ENCODE measurements at places on chromosomes 5 and 9.

DNA sequence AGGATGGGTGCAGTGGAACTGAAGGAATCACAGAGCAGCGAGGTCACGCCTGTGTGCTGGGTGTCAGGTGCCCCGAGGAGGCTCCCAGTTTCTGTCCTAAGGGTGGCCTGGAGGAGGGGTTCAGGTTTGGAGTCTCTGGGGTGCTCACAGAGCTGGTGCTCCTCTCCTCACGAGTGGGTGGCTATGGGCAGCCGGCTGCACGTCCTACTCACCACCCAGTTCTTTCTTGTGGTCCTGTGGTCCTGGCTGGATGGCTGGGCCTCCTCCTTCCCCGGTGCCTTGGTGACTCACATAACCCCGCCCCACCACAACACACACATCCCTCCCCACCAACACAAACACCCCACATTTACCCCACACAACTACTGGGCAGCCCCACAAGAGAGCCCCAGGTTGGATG is 9.9 kb upstream of the PTGS1 start:
- DNase-seq: no peak

DNA sequence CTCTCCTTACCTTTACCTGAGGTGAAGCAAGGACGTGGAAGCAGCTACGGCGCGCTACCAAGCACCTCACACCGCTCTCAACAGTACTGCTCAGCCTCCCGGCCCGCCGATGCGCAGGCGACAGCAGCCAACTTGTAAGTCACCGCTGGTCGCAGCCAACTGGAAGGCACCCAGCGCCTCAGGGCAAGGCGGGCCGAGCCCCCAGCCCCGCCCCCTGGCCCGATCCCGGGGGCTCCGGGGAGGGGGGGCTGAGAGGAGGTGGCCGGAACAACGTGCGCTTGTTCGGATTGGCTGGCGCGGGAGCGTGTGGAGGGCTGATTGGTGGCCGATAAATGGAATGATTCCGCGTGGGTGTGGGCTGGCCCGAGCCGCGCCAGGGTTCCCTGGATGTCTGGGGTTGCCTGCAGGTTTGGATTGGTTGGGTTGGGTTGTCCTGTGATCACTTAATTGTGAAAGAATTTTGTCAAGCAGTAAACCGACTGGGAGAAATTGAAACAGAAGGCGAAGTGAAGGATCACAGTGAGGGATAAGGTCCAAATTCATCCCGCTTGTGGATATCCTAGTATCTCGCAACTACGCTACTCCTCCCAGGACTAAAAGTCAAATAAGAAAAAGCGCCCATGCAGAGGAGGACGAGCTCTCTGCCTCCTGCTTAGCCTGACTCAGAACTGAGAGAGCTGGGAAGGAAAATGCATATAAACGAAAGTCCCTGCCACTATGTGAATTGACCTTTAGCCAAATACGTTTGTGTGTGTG is at the start of gene STARD4:
STARD4 (minus strand) TSS at position 161 of the 756 bp plus-strand sequence. CDS start 5,102 bp downstream, outside the sequence.
- peak; percentile 42 for DNase-seq

GRCh38 chr5:179409806-179410205 is 64.5 kb upstream of the ADAMTS2 start:
- DNase-seq: no peak

- DNase-seq: no peak
These were observed 135.3 kb downstream of the CEP120 start for GRCh38 chr5:123287881-123288280.

- DNase-seq: no peak
These were observed 115.8 kb upstream of the MAP3K1 start for GRCh38 chr5:56699538-56699937.

DNA sequence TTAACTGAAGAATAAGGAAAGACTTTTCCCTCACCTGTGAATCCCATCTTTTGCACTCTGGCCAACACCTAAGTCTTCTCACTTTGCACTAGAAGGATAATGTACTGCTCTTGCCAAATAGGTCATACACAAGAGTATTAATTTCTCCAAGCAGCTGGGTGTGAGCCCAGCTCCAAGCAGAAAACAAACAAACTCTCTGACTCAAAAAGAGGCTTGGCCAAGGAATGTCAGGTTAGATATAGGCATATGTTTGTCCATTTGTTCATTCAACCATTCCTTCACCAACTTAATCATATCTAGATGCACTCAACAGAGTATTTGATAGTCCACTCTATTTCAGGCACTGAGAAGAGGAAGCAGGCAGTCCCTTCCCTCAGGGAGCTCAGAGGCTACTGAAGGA is 84.4 kb downstream of the HTR4 start:
- DNase-seq: no peak

- no peak for DNase-seq
These were observed 4.6 kb downstream of the ARL15 start for GRCh38 chr5:54305737-54306136.

GRCh38 chr5:157109744-157110143 is 900 bp upstream of the HAVCR2 start:
- no peak for DNase-seq

- no peak for DNase-seq
These were observed 16.7 kb upstream of the SLCO4C1 start for GRCh38 chr5:102312586-102313370.

DNA sequence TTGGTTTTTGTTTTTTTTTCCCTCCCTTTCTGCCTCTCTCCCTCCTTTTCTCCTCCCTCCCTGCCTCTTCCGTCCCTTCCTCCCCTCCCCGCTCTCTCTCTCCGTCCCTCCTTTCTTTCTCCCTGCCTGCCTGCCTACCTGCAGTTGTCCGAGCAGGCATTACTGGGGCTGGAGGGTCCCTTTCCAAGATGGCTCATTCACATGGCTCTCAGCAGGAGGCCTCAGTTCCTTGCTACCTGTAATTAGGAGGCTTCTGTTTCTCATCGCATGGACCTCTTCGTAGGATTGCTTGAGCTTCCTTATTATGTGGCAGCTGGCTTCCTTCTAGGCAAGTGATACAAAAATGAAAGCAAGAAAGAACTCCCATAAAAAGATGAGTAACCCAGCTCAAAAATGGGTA is 8.0 kb downstream of the RGS3 start:
- no peak for DNase-seq

GRCh38 chr9:96047741-96048103 is 172.2 kb downstream of the ERCC6L2 start:
- no peak for DNase-seq

- no peak for DNase-seq
These were observed 714 bp downstream of the SEC24A start for GRCh38 chr5:134649163-134649835.

DNA sequence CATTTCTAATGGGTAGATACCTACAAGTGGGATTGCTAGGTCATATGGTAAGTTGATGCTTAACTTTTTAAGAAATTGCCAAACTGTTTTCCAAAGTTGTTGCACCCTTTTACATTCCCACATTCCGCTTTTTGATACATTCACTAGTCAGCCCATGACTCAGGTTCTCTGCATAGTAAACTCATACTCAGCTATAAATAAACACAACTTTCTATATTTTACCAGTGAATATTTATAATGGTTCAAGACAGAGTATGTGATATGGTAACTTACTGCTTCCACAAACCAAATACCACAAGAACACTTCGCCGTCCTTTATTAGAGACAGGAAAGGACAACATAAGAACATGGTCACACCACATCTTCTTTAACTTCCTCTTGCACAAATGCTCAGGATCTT is 54.0 kb downstream of the PLPP1 start:
- no peak for DNase-seq

DNA sequence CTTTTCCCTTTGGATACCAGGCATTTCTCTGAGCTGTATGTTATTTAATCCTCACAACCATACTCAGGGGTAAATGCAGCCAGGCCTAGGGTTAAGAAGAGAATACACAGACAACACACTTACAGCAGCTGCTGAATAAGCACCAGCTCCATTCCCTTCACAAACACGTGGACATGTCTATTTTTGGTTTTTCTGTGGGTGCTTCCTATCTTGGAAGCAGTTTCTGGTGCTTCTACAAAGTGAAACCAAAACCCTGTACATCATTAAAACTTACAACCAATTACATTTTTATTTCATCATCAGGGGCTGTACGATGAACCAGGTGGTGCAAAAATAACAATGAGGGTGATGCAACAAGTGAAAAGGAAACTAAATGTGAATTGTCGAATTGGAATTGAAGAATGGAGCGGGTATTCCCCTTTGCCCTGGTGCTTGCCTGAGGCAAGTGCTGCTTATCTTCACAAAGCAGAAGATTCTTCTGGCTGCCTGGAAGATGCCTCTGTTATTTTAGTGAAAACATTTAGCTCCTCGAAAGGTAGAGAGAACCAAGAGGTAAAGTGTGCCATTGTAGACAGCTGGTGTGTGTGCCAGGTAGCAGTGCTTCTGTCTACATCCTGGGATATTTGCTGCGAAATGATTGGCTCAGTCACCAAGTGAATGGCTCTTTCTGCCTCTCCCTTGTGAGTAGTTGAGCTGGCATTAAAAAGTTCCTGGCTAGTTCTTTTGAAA is 18.6 kb upstream of the IFNB1 start:
- no peak for DNase-seq

DNA sequence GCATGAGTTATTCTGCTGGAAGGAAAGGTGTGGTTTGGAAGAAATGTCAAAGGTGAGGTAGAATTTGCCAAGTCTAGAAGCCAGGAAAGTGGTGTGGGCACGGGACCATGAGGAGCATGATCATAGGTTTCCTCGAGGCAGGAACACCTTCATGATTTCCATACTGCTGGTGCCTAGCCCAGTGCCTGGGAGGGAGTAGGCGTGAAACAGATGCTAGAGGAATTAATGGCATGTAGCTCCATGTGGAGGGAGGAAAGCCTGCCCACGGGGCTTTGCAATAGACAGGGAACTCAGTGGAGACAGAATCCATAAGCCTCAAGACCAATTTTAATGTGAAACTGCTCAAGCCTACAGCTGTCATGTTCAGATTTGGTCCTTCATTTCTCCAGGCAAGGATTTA is 35.1 kb downstream of the TTLL11 start:
- DNase-seq: no peak

GRCh38 chr5:102753889-102754766 is 977 bp upstream of the PAM start:
- no peak for DNase-seq

DNA sequence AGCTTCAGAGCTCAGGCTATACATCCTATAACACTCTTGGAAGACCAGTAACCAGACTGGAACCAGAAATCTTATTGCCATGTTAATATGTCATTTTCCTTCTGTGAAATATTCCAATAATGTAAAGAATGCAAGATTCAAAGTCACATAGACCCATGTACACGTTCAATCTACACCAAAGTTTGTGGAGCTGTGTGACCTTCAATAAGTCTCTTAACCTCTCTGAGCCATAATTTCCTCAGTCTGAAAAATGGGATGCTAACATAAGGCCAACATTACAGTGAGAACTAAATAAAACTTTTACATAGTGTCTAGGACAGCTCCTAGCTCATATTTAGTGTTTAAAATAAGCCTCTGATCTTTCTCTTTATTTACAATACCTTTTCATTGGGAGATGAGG is 70.4 kb downstream of the ARRDC3 start:
- DNase-seq: no peak

GRCh38 chr5:136780518-136780917 is 415.2 kb upstream of the TRPC7 start:
- no peak for DNase-seq

GRCh38 chr5:154654486-154655371 is 100.4 kb upstream of the LARP1 start:
- DNase-seq: no peak

DNA sequence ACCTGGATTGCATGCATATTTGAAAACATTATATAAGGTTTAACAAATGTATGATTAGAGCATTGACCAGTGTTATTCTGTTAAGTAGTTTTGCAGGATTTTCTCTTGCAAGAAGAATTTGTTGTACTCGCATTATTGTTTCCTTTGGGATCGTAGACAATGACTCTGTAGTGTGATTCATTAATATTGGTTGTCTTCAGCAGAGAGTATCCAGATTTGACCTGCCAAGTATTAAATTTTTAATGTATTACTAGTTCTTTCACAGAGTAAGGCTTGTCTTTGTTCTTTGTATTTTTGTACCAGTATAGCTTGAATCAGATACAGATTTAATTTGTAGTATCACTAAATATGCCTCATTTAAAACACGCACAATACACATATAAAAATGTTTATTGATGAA is 155.0 kb downstream of the PBX3 start:
- no peak for DNase-seq

DNA sequence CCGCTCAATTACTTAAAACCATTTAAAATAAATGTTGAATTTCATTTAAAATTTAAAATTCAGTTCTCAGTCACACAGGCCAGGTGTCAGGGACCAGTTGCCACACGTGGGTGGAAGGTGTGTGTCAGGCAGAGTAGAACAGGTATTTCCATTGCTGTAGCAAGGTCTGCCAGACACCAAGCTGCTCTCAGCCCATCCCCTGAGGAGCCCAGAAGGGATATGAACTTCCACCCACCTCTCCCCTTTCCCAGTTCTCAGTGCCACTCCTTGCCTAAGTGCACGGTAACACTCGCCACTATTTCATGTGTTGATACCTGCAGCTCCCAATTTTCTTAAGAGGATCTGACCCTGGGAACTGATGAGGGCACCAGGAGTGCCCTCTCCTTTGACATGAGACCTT is 12.7 kb downstream of the SYK start:
- DNase-seq: no peak

GRCh38 chr9:132387133-132387532 is 19.5 kb downstream of the TTF1 start:
- no peak for DNase-seq

DNA sequence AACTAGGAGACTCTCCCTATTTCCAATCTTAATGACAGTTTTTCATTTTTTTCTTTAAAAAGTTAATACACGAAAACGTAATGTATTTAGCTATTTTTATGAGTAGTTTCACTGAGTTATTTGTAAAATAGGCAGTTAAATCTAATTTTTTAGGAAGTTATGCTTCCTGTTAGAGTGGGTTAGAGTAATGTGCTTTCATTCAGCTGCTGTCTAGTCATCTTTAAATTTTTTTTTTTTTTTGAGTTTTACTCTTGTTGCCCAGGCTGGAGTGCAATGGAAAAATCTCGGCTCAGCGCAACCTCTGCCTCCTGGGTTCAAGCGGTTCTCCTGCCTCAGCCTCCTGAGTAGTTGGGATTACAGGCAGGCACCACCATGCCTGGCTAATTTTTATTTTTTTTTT is 34.0 kb downstream of the CDC42SE2 start:
- no peak for DNase-seq

DNA sequence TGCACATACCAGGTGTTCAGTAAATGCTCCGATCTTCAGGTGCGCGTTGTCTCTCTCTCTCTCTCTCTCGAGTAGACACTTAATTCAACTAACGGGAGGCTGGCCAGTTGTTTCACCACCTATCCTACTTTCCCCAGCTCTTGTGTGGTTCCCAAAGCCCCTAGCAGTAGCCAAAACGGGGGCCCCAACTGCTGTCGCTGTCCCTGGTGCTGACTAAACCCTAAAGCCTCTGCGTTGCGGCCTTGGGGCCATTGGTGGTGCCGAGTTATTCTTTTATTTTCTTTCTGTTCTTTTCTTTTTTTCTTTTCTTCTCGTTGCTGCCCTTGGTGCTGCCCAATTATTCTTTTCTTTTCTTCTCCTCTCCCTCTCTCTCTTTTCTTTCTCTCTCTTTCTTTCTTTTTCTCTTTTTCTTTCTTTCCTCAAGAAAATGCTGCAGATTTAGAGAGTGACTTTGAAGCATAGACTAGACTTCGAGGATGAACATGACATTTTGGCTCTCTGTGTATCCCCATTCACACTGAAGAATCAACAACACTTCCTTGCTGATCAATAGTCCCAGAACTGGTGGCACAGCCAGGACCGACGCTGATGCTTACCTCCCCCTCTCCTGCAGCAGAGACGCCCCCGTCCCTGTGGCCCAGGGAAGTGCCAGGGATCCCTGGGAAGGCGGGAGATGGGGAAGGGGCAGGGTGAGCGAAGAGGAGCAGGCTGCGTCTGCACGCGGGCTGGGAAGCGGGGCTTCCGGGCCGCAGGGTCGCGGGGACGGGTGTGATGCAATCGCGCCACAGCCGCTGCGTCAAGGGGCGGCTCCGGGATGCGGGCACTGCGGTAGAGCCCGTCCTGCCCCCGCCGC is at the start of gene FBLL1:
FBLL1 (plus strand) TSS at position 785 of the 853 bp plus-strand sequence. CDS start 200 bp downstream, outside the sequence.
- DNase-seq: no peak

GRCh38 chr9:135701959-135702721 is at the start of gene KCNT1:
TSS of gene KCNT1 (plus strand) at chr9:135702185. CDS start at chr9:135702259, 74 bp downstream.
- DNase-seq: no peak

All from NCI-H1417 treated with DMSO at 0.1 percent for 48 hours (cell line).